ENCODE measurements at places on chromosomes 2 and 18.

- DNase-seq = no peak
Measured at GRCh38 chr2:88638123-88638650, 10.9 kb upstream of the EIF2AK3 start.

GRCh38 chr18:57649556-57650500, 28.2 kb upstream of the NARS1 start:
- no peak for DNase-seq

- no peak for DNase-seq
Measured at GRCh38 chr2:75646090-75646582, 447 bp upstream of the MRPL19 start.

DNA sequence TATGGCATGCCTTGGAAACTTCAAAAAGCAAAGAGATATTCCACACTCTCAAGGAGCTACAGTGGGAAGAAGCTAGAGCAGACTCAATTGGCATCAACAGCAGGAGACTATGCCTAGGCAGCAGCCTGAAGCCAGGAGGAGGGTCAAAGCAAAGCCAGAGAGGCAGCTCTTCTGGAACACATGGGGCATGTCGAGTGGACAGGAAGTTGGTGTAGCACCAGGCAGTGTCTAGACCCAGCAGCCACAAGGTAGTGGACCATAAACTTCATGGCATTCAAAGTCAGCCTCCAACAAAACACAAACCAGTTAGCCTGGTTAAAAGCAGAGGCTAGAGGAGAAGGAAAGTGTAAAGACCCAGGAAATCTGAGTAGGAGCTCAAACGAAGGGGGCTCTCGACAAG, 311.2 kb upstream of the PKDCC start:
- no peak for DNase-seq

DNA sequence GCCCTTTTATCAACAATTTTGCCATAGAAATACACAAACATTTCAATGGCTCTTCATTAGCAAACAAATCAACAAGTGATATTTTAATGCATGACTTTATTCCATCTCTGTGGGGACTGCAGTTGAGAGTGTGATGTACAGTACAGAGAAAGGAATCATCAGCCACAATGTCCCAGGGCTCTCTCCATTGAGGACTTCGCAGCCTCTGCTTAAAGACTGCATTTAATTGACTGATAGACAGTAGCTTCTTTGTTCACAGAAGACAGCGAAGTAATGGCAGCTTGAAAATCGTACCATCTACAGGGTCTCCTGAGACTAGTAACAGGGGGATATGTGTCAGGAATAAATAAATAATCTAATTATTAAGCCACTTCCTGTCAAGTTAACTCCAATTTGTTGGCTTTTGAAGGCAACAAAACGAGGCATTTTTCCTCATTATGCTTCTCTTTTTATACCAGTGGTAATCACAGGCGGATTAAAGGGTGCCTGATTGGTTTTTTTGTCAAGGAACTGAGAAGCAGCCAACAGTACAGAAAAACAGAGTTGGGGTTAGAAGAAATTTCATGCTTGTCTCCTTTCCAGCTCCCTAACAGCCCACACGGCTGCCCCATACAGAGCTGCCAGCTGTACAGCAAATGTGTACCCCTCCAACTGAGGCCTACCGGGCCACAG, 164.3 kb downstream of the ZNF521 start:
- DNase-seq = no peak

DNA sequence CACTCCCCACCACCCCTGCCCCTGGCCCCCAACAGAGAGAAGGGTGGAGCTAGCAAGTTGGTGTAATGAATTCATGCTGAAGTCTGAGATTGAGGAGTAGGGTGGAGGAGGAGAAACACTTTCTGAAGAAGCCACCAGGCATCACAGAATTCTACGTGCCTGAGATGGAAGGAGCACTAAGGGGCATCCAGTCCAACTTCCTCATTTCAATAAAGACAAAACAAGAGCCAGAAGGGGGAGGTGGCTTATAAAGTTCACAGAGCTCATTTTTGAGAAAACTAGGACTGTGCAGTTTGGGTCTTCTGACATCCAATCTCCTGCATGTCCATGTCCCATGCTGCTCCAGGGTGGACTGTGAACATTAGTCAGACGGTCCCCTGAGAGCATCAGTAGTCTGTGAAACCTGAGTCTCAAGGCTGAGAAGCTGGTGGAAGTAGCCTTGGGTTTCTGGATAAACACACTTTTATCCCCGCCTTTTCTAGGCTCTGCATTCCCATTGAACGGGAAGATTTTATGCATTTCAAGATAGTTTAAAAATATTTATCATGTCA, 77.7 kb downstream of the TRIM43 start:
- DNase-seq = no peak

GRCh38 chr18:79485788-79486355, 90.1 kb downstream of the NFATC1 start:
- DNase-seq = no peak

GRCh38 chr2:155442755-155443372, 744.4 kb downstream of the KCNJ3 start:
- DNase-seq = no peak

- no peak for DNase-seq
Measured at GRCh38 chr18:74507097-74507881, 11.1 kb downstream of the CNDP2 start.

DNA sequence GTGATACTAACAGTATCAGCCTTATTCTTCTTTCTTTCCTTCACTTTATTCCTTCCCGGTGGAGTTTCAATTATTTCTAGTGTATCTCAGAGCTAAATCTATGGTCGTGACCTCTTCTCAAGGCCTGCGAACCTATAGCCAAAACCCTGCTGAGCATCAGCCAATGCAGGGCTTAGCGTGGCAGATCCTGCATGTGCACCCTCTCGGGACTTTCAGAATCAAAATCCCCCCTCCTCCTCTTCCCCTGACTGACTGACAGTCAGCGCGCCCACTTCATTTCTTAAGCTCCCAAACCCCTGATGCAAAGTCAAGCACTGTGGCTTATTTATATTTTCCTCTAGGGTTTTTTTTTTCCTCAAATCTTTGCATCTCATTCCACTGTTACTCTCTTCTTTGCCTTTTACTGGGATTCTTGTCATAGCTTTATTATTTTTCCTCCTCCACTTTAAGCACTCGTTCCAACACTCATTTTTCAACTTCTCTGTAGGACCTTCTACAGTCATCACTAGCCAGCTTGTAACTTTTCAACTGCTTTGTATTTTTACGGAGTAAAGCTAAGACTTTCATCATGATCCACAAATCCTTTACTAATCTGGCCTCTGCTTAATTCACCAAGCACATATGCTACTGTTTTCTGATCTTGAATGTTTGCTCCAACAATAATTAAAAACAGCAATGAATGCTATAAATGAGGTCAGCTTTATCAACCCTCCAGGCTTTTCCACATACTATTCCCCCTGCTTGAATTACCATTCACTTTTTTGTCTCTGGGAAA, 896.5 kb upstream of the PIK3C3 start:
- no peak for DNase-seq

DNA sequence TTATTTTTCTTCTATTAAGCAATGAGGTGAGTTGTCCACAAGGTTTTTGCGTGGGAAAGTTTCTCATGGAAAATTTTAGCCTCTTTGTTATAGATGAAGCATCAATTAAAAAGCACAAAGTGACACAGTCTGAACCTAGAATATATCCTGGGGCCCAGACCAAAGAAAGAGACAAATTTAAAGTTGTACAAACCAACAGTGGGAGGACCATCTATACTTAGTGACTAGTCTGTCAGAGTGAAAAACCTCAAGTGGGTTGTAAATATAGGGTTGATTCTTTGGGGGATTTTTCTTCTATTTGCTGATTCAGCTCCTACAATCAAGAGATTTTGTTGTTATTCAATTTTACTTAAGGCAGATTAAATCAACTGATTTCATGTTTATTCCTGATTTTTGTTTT, 256.2 kb downstream of the SATB2 start:
- DNase-seq = no peak

- no peak for DNase-seq
Measured at GRCh38 chr18:45920367-45920766, 46.8 kb downstream of the EPG5 start.

GRCh38 chr2:108803045-108803736, 16.6 kb downstream of the CCDC138 start:
- no peak for DNase-seq

GRCh38 chr18:24930971-24931370, 421.0 kb downstream of the ZNF521 start:
- DNase-seq = no peak

DNA sequence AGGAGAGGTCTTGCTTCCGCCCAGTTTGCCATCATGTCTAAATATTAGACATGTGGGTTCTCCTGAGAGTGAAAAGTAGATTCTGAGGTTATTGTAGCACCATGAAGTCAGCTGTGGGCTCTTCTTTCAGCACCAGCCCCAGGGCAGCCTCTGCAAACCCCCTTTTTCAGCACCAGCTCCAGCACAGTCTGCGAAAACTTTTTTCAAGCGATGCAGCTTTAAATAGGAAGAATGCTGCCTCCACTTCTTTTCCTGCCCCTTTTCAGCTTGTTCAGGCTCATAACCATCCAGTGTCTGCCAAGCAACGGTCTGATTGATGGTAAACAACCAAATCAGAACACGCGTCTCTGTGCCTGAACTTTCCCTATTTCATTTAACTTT, at the start of gene COL5A2:
TSS of gene COL5A2 (minus strand) at position 192 of the 381 bp plus-strand sequence. CDS start at position 35, 157 bp downstream.
- DNase-seq = no peak

GRCh38 chr2:200278694-200279316, 27.7 kb upstream of the SPATS2L start:
- no peak for DNase-seq

DNA sequence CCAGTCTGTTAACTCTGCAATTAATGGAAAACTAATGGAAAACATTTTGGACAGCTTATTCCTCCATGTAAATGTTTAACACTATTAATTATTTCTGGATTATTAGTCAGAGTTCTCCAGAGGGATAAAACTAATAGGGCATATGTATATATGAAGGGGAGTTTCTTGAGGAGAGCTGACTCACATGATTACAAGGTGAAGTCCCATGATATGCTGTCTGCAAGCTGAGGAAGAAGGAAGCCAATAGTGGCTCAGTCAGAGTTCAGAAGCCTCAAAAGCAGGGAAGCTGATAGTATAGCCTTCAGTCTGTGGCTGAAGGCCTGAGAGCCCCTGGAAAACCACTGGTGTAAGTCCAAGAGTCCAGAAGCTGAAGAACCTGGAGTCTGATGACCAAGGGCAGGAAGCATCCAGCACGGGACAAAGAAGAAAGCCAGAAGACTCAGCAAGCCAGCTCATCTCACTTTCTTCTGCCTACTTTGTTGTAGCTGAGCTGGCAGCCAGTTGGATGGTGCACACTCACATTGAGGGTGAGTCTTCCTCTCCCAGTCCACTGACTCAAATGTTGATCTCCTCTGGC, 136.0 kb downstream of the PTH2R start:
- DNase-seq = no peak

DNA sequence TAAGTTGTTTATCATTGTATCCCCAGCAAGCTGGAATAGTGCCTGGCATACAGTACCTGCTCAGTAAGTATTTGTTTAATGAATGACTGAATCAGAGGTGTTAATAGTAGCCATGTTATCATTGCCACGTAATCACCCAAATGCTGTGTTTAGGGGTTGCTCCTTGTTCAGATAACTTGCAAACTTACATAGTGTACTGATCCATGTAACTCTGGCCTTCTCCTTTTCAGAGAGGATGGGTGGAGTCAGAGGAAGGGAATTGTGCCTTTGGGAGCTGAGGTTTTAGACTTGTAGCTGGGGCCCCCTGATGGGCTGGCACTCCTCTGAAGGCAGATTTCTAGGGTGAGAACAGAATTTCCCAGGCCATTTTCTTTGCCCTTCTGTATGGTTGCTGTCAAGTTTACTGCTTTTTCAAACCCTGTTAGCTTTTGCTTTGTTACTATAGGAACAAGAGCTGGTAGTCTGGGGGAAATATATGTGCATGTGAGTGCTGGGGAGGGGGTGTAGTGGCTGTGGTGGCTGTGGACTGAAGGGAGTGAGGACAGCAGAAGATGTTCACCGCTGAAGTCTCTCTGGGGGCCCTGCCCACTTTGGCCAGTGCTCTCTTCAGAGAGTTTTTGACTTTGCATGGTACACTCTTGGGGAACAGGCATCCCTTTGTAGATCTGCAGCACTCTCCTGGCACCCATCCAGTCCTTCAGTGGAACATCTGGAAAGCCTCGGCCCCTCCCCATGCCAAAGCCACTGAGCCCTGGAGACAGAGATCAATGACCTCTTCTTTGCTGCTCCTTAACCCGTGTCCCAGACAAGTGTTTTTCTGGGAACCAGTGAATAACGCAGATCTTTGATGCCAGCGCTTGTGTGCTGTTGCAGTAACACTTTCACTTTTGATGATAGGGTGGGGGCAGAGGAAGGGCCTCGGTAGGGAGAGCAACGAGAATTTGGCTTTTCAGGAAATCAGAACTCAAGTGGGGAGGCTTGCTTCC, 209.0 kb downstream of the PRKCE start:
- peak; percentile 27 for DNase-seq

DNA sequence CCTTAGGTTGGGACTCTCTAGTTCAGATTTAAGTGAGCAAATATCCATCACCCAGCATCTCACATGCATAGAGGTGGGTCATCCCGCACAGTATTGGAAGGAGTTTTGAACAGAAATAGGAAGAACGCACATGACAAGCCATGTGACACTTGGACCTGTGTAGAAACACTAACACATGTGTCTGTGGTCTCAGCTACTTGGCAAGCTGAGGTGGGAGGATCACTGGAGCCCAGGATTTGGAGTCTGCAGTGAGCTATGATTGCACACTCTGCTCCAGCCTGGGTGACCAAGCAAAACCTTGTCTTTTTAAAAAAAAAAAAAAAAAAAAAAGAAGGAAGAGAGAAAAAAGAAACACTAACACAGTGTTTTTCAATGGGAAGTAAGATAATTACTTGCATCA, 5.4 kb upstream of the MTCL1 start:
- DNase-seq = no peak

DNA sequence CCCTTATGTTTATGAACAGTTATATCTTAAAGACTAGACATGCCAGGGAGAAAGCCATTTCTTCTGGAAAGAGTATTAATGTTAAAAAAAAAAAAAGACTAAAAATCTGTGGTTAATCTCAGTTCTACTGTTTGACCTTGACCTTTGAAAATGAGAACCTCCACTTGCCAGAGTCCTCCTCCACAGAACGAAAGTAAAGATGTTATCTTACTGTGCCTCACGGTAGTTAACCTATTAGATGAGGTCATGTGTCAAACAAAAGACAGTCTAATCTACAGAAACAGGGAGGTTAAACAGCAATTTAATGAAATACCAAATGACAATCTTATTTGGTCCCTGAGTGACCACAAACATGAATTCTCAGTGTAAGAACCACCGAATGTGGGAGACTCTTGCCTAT, 51.2 kb downstream of the SLC14A2 start:
- DNase-seq = peak; percentile 64

- DNase-seq = no peak
Measured at GRCh38 chr2:25053041-25053440, 11.2 kb downstream of the EFR3B start.

- DNase-seq = no peak
Measured at GRCh38 chr18:79580498-79581171, 99.0 kb upstream of the CTDP1 start.

- no peak for DNase-seq
Measured at GRCh38 chr2:232361646-232362045, 16.9 kb upstream of the ALPP start.

- DNase-seq = peak; percentile 31
Measured at GRCh38 chr2:25606892-25607291, 66.5 kb downstream of the DTNB start.

Data from CD4-positive, alpha-beta T cell treated with Interleukin-15 for 4 hours (primary cell).